IMR-90 (cell line): ENCODE measurements at places on chromosomes 5 and 9. TPM values are rescaled to one million over a fixed set of nuclear protein-coding genes. Genes with fewer than 3 reads are reported as not detected.

Gene PPP2CA
- 70.6 and 191 TPM in 2 replicates for total RNA-seq

Gene SHISAL2B
- total RNA-seq: not detected in 2 replicates

Gene SAXO1
- total RNA-seq: under 0.01 TPM in 1 of 2 replicates, not detected in the other

Gene ICE1
- 18.5 and 26.7 TPM in 2 replicates for total RNA-seq

DNA sequence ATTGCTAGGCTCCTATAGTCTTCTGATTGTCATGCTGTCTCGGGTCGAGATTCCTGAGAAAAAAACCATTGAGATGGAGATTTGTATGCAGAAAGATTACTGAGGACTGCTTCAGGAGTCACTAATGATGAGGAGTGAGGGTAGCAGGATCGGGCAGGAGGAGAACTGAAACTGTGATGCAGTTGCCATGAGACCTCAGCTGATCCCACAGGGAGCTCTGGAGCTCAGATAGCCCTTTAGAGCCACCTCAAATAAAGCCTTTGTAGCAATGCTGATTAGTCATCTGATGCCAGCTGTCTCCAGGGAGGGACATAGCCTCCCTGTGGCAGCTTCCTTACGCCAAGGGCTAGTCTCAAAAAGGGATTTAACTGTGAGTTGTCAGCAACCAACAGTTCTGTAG lies 256.9 kb downstream of the DMAC1 start:
- DNase-seq: no peak

DNA sequence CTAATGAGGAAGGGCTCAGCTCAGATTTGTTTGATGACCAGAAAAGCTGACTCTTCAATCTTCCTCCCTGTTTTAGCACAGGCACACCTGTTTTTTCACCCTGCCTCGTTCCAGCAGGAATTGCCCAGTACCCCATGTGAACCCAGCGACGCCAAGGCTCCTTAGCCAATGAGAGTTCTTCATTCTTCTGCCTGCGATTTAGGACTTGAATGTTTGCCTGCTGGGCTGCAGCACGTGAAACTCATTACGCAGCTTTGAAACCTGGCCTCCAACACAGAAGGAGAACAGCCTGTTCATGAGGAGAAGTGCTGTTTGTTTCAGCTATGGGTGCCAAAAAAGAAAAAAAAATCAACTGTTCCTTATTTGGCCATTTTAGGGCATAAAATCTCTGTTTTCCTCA lies 315.5 kb downstream of the TRPM3 start:
- no peak for DNase-seq

DNA sequence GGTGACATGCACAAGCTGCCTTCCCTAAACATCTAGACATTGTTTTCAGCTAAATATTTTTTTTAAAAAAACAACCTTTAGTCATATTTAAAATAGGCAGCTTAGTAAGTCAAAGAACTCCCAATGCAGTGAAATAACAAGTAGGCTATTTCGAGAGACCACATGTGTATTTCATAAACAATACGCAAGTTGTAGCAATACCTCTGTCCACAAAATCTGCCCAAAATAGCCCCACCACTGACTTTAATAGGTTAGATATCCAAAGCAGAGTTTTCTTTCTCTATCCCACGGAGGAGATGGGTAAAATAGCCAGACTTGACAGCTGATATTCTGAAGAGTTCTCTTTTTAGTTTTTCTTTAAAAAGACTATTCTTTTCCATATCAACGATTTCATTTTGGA lies 1.2 kb downstream of the SLC24A2 start:
- no peak for DNase-seq

DNA sequence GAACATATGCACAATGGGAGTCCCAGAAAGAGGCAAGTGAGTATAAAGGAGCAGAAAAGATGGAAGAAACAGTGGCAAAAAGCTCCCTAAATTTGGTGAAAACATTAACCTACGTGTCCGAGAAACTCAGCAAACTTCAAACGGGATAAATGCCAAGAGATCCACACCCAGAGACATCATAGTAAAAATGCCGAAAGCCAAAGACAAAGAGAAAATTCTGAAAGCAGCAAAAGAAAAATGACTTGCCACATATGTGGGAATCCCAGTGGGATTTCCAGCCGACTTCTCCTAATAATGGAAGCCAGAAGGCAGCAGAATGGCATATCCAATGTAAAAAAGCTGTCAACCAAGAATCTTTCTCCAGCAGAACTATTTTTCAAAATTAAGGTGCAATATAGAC lies 101.2 kb downstream of the ADAMTS2 start:
- no peak for DNase-seq

- peak; percentile 94 for DNase-seq
Measured at GRCh38 chr9:122991370-122991830, 42.1 kb upstream of the GPR21 start.

DNA sequence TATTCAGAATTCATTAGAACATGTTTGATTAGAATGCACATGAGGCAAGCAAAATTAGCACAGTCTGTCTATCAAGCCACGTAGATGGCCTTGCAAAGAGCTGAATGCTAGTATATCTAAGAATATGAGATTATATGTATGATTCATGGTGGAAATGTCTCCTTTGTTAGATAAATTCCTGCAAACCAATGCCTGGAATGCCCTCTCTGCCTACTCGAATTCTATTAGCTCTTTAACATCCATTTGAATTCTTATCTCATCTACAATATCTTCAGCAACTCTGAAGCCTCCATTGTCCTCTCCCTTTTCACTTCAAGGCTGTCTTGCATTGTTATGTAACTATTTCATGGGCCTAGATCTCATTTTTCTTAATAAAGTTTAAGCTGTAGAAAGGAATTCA lies 205.5 kb downstream of the TMC1 start:
- DNase-seq: no peak

- DNase-seq: no peak
Measured at GRCh38 chr5:160167624-160168165, 48.4 kb upstream of the PWWP2A start.
